AG04449 (cell line): ENCODE measurements at places on chromosomes 7 and 10.

- DNase-seq, result no peak
Measured at GRCh38 chr10:49384268-49384953, 11.5 kb downstream of the DRGX start.

DNA sequence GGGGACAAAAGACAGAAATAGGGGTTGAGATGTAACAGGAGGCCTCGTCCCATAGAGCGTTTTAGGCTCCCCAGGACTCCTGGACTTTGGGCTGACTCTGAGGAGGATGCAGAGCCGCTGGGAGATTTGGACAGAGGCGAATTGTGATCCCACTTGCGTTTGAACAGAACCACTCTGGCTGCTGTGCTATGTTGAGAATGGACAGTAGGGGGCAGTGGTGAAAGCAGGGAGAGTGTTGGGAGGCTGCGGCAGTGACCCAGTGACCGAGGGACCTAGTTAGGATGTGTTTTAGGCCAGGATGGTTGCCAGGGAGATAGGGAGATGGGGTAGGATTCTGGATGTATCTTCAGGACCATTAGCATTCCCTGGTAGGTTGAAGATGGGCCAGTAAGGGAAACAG, 271.6 kb downstream of the CCDC3 start:
- no peak for DNase-seq

- DNase-seq, result no peak
Measured at GRCh38 chr7:32458025-32458424, 32.2 kb downstream of the LSM5 start.

DNA sequence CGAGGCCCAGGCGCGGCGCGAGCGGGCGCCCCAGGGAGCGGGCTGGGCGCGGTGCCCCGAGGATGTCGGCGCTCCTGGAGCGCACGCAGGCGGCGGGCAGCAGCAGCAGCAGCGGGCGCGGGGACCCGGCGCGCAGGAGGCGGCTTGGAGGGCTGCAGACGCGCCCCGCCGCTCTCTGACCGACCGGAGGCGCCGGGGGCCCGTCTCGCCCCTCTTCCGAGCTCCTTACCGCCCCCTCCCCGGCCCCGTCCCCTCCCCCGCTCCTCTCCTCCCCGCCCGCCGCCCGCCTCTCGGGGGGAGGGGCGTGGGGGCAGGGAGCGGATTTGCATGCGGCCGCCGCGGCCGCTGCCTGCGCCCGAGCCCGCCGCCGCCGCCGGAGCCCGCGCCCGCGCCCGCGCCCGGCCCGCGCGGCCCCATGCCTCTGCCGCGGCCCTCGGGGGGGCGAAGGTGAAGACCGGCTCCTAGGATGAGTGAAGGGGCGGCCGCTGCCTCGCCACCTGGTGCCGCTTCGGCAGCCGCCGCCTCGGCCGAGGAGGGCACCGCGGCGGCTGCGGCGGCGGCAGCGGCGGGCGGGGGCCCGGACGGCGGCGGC, at the start of gene NRG3:
TSS of gene NRG3 (plus strand) at position 320 of the 592 bp plus-strand sequence.
- no peak for DNase-seq

DNA sequence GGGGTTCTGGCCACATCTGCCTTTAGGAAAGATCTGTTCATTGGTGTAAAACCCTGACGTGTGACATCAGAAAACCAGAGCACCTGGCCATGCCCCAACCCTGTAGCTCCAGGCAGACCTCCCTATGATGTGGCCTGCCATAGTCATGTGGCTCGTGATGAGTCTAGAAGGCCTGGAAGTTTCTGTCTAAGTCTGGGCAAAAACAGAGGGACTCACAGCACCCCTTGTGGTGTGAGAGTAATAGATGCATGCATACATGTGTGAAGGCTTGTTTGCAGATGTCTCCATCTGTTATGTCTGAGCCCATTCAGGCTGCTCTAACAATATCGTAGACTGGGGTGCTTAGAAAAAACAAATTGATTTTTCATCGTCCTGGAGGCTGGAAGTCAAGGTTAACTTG, 309.3 kb downstream of the PAXIP1 start:
- DNase-seq, result no peak

- no peak for DNase-seq
Measured at GRCh38 chr7:159088016-159088865, 56.4 kb downstream of the VIPR2 start.

DNA sequence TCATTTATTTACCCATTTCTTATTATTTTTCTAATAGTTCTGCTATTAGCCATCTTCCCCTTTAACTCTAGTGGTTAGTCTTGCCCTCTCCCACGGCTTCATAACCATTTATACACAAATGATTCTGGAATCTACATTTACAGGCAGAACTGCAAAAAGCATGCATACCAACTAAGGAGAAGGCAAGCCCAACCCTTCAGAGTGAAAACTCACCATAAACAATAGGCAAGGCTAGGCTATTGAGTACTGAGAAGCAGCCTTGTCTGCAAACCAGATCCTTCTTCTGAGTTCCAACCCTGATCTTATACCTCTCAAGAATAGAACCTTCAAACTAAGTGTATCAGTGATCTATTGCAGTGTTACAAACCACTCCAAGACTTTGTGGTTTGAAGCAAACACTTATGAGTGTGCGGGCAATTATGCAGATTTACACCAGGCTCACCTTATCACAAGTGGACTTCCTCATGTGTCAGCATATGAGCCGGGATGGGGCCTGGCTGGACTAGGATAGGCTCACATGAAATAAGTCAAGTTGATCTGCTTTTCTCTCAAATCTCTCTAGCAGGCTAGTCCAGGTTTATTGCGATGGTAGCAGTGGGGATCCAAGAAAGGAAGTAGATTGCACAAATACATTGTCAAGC, 896.9 kb upstream of the PHF14 start:
- DNase-seq, result no peak
